Activated CD8-positive, alpha-beta memory T cell treated with anti-CD3 and anti-CD28 coated beads for 1 hour (primary cell): ENCODE measurements at places on chromosomes 11 and 22.

GRCh38 chr11:12775955-12776354 lies 101.7 kb downstream of the TEAD1 start:
- no peak for DNase-seq

DNA sequence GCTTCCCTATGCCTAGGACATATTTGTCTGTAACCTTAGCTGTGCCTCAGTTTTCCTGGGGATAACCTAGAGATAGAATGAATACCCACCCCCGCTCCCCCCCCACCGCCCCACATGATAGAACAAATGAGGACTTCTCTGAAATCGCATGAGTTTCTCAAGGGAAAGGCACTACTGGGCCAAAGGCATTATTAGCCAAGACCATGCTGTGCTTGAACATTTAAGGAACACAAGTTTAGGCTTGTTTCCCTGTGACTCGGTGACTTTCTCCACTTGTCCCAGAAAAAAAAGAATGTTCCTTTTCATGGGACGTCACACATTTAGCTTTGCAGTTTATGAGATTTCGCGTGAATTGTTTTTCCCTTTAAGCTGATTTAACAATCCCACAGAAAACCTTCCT lies 51.4 kb upstream of the CRTAM start:
- DNase-seq = no peak

DNA sequence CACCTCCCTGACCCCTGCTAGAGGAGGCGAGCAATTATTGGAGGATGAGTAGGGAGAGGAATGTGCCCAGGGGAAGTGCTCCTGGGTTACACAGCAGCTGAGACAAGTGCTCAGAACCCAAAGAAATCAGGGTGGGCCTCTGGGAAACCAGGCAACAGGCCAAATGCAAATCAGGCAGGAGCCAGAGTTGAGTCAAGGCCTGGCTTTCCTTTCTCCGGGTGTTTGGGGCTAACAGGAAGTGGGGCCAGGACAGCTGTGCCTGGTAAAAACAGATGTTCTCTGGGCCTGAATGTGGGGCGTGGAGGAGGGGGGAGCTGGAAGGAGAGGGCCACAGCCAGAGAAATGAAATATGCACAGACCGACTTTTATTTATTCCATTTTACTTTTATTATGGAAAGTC lies 22.0 kb downstream of the MFNG start:
- no peak for DNase-seq

- DNase-seq = no peak
Measured at GRCh38 chr11:91998481-91998880, 226.1 kb upstream of the FAT3 start.

- DNase-seq = no peak
Measured at GRCh38 chr22:49514211-49514610, 313.5 kb downstream of the BRD1 start.

- DNase-seq = no peak
Measured at GRCh38 chr11:65571940-65572339, 398 bp upstream of the FAM89B start.

GRCh38 chr11:130314184-130314749 lies 450 bp downstream of the ZBTB44 start:
- peak; percentile 44 for DNase-seq

DNA sequence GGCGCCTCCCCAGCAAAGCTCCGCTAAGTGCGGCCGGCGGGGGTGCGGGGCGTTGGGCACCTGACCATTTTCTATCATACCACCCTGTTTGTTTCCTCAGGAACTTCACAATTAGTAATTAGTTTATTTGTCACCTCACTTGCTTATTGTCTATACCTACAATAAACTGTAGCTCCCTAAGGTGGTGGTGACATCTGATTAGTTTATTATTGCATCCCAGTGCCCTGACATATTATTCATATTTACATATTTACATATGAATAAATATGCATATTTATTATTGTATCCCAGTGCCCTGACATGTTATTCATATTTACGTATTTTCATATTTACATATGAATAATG lies 24.7 kb upstream of the SORL1 start:
- no peak for DNase-seq
